ENCODE measurements at places on chromosomes 1 and 21.
A peak's percentile ranks its signal among the peaks of the same experiment; 100 is the strongest.

- no peak for DNase-seq
Observed at GRCh38 chr1:214174508-214175199, 106.3 kb upstream of the SMYD2 start.

- no peak for DNase-seq
Observed at GRCh38 chr1:28371010-28371377, 1.5 kb downstream of the PHACTR4 start.

DNA sequence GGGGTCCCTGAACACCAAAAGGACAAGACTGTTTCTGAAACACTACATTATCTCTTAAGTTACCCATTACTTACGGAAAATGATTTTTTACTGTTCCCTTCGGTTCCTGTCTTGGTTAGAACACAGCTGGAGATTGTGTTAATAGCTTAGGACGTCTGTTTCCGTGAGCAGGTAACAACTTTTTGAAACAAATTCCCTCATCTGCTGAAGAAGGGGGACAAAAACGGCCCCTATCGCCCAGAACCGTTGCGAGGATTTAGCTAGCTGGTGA lies 67.8 kb downstream of the SLC35A3 start:
- no peak for DNase-seq

DNA sequence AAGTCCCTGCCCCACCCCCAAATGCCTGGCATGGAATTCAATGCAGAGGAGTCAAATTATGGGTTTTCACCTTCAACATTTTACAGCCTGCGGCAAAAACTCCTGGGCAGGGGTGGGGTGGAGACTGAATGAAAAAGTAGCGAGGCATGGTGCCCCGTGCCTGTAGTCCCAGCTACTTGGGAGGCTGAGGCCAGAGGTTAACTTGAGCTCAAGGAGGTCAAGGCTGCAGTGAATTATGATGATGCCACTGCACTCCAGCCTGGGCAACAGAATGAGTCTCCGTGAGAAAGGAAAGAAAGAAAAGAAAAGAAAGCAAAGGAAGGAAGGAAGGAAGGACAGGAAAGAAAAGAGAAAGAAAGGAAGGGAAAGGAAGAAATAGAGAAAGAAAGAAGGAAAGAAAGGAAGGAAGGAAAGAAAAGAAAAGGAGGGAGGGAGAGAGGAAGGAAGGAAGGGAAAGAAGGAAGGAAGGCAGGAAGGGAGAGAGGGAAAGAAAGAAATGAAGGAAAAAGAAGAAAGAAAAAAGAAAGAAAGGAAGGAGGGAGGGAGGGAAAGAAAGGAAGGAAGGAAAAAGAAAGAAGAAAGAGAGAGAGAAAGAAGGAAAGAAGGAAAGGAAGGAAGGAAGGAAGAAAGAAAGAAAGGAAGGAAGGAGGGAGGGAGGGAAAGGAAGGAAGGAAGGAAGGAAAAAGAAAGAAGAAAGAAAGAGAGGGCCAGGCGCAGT lies 11.1 kb downstream of the LEMD1 start:
- DNase-seq = no peak

GRCh38 chr1:242086706-242087105 lies 87.8 kb upstream of the MAP1LC3C start:
- no peak for DNase-seq

GRCh38 chr1:237416924-237417655 lies 375.1 kb downstream of the RYR2 start:
- no peak for DNase-seq

- peak; percentile 75 for DNase-seq
Observed at GRCh38 chr1:226407497-226408284, at the start of gene PARP1. PARP1 (minus strand) TSS chr1:226408093; CDS start chr1:226407929, 164 bp downstream.

GRCh38 chr1:53057127-53057526 lies 4.9 kb upstream of the PODN start:
- no peak for DNase-seq

- no peak for DNase-seq
Observed at GRCh38 chr1:31879981-31880608, 58.1 kb downstream of the PTP4A2 start.

DNA sequence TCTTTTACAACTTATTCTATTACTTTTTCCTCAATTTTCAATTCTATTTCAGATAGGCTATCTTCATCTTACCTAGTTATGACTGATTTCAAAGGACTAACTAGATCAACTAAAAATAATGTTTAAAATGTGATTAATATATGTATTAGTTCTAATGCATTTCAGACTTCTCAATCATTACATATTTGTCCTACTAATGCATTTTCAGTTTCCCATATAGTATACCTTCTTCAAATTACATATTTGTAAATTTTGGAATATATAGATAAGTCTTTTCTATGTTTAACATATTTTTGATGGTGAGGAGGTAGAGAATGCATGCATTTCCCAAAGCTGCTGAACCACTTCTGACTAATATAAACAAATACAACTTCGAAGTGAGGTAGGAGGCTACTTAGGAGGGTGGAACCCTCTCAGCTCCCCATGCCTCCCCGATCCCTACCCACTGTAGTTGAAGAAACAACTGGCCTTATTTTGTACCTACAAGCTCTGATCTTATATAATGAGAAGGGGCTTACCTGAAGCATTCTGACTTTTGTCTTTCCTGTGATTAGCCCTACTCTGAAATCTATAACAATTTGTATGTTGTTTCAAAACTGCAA lies 1.7 kb downstream of the TRMT1L start:
- no peak for DNase-seq

DNA sequence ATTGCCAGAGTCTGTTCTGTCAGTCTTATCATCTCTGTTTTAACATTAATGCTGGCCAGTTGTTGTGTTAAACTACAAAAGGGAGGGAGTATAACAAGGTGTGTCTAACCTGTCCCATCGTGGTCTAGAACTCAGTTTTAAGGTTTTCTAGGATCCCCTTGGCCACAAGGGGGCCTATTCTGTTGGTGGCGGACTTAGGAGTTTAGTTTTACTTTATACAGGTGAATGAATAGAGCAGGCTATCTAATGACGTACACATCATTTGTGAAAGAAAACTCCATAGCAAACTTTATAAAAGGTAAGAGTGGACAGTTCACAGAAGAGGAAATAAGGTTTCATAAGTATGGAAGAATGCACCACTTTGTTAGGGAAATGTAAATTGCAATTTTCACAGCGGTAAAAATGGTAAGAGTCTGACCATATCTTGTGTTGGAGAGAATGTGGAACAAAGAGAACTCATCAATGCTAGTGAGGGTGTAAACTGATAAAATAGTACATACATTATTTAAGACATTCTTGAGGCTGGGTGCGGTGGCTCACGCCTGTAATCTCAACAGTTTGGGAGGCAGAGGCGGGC lies 2.5 kb upstream of the ATF6 start:
- peak; percentile 16 for DNase-seq

- DNase-seq = no peak
Observed at GRCh38 chr1:244021427-244021826, 29.7 kb upstream of the ZBTB18 start.

DNA sequence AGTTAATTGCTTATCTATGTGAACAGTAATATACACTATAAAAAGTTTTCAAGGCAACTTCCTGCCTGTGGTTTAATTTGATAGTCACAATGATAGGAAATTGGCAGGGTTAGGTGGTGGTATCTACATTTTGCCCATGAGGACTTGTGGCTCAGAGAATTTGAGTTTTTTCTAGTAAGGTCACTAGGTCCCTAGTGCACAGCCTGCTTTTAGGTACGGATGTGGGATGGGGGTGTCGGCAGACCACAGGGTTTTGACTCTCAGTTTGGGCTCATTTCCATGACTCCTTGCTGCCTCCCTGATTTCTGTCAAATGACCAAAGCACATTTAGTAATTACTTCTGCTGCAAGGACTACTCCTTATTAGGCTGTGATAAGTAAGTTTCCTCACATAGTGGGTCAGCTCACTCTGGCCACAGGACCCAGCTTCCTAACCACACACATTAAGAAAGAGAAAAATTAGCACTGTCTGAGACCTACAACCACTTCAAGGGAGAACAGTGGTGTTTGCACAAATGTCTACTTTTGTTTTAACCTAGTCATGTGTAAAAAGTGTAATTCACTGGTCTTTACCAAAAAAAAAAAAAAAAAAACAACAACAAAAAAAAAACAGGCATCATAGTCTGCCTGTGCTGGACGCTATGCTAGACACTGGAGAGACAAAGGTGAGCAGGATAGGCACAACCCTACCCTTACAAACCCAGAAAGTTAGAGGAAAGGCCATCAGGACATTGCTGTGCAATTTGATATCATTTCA lies 43.7 kb downstream of the MRPL39 start:
- DNase-seq = no peak

DNA sequence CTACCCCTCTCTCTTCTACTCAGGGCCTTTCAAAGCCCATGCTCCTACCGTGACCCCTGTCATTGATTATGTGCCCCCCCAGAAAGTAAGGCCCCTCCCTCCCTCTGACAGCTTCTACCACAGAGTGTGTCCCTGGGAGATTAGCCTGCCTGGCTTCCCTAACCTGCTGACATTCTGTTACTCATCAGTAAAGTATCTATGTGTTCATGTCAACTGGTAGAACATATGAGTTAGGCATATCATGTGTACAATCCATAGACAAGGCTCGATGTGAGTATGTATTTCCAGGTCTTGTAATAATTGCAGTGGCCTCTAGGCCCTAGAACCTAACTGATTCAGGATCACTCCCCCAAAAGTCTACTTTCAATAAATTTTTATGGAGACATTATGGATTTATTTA lies 120.0 kb downstream of the GIPC2 start:
- DNase-seq = no peak

DNA sequence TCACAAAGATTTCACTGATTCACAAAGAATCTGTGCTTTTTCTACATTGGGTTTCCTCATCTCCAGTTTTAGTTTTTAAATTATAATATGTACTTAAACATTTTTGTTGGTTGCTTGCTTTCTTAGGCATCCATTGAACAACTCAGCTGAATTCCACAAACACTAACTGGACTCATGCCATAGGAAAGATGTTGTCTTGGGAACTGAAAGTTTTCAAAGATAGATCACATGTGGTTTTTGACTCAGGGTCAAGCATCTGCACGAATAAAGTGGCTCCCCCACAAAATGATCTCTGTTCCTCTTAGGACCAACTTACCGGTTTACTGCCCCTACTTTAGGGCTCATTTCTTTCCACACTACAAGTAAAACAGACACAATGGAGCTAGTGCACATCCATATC lies 3.1 kb upstream of the KRTAP21-1 start:
- DNase-seq = no peak

DNA sequence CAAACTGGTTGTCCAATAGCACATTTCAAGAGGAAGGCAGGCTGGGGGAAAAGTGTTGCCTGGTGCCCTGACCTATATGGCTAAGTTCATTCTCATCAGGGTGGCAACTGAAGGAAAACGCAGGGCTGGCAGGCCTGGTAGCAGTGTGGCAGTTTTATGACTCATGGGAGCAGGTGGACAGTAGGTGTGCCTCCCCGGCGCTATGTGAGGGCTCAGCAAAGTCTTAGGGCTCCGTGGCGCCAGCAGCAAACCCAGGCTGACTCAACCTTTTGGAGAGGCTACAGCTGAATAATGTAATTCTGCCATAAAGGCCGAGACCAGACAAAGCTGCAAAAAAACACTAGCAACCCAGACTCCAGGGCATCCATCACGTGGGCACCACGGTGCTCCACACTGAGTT lies 23.6 kb downstream of the GADD45A start:
- no peak for DNase-seq

- DNase-seq = no peak
Observed at GRCh38 chr21:41397471-41397891, 28.6 kb upstream of the MX1 start.

- peak; percentile 61 for DNase-seq
Observed at GRCh38 chr1:9721606-9722377, 70.3 kb downstream of the PIK3CD start.

DNA sequence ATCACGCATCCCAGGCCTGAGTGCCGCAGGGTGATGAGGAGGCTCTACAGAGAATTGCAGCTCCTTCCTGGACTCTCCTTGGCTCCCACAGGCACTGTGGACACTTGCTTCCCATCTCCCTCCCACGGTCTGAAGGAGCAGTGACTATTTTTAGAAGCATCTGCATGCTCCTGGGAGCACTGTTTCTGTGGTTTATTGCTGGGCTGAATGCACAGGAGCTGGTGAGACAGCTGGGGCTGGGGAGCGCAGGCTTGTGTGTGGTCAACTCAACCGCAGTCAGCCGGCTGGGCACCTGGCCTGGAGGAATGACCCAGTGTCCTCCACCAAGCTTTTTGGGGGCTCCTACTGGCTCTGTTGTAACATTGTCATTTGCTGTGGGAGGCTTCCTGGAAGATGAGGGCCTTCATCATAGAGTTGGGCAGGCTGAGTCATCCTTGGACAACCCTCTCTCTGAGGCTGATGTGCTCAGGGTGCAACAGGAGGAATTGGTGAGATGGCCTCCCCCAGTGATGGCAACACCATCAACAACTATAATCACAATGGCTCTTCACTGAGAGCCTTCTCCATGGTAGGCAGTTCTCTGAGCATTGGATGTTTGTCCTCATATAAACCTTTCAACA lies 1.7 kb downstream of the NFASC start:
- no peak for DNase-seq

Measured in activated CD4-positive, CD25-positive, alpha-beta regulatory T cell treated with anti-CD3 and anti-CD28 coated beads, Interleukin-2, amount 50 U/mL, for 16 hours (primary cell).